Epithelial cell of umbilical artery (primary cell): ENCODE measurements at places on chromosomes 4 and X. TPM values are rescaled to one million over a fixed set of nuclear protein-coding genes. Genes with fewer than 3 reads are reported as not detected.

FAAH2 gene
- 0.65 TPM in 1 of 2 replicates, not detected in the other for total RNA-seq

SOWAHB gene
- total RNA-seq, result not detected in 2 replicates

CACNA1F gene
- total RNA-seq, result not detected in 2 replicates

IGSF1 gene
- not detected in 2 replicates for total RNA-seq

GABRE gene
- 3.6 and 7.4 TPM in 2 replicates for total RNA-seq

GATA1 gene
- total RNA-seq, result not detected in 2 replicates

HAND2 gene
- 0.32 and 0.46 TPM in 2 replicates for total RNA-seq

PABPC1L2A gene
- total RNA-seq, result not detected in 2 replicates

TRIML2 gene
- not detected in 2 replicates for total RNA-seq

CPE gene
- 3.5 and 4.5 TPM in 2 replicates for total RNA-seq

CCSER1 gene
- 0.32 and 1.4 TPM in 2 replicates for total RNA-seq

CT45A3 gene
- total RNA-seq, result not detected in 2 replicates

HSFX3 gene
- not detected in 2 replicates for total RNA-seq

CNKSR2 gene
- under 0.01 TPM in 1 of 2 replicates, not detected in the other for total RNA-seq

SLITRK4 gene
- total RNA-seq, result 10.0 and 36.1 TPM in 2 replicates

MAGEA9B gene
- not detected in 2 replicates for total RNA-seq

RASL11B gene
- total RNA-seq, result 0.15 TPM in 1 of 2 replicates, not detected in the other

MAGEA4 gene
- not detected in 2 replicates for total RNA-seq

DCLK2 gene
- total RNA-seq, result 1.6 and 3.2 TPM in 2 replicates

PPP1R2C gene
- total RNA-seq, result not detected in 2 replicates

CLGN gene
- total RNA-seq, result 0.32 and 2.1 TPM in 2 replicates

PPP4R3C gene
- not detected in 2 replicates for total RNA-seq

LARP1B gene
- 26.9 and 28.9 TPM in 2 replicates for total RNA-seq

ACE2 gene
- not detected in 2 replicates for total RNA-seq

KCNE5 gene
- not detected in 2 replicates for total RNA-seq

SLC9B1 gene
- 0.46 and 0.65 TPM in 2 replicates for total RNA-seq

LINC00632 gene
- total RNA-seq, result 0.76 and 2.6 TPM in 2 replicates

NAA11 gene
- total RNA-seq, result not detected in 2 replicates

KLKB1 gene
- total RNA-seq, result not detected in 2 replicates

AKAP14 gene
- not detected in 2 replicates for total RNA-seq

JCHAIN gene
- not detected in 2 replicates for total RNA-seq

LRCH2 gene
- total RNA-seq, result 4.2 and 5.8 TPM in 2 replicates

CFAP47 gene
- not detected in 2 replicates for total RNA-seq

PJA1 gene
- 22.2 and 25.0 TPM in 2 replicates for total RNA-seq

JAKMIP1 gene
- not detected in 2 replicates for total RNA-seq

GLOD5 gene
- total RNA-seq, result not detected in 2 replicates

TRPC3 gene
- not detected in 2 replicates for total RNA-seq

CFP gene
- total RNA-seq, result under 0.01 TPM in 2 replicates

GPC4 gene
- under 0.01 TPM in 1 of 2 replicates, not detected in the other for total RNA-seq
